ENCODE measurements at places on chromosomes 4 and X.

DNA sequence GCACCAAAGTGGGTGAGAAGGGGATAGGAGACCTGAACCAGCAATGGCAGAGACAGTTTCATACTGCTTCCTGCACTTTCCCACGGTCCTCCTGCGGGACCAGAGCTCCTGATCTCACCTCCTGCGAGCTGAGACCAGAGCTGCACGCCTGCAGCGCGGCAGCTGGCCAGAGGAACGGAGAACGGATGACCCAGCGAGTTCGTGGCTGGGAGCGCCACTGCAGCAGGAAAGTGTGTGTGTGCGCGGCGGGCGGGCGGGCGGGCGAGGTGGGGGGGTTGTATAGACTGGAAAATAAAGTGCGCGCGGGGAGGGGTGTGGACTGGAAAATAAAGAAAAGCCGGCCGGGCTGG, 16.5 kb downstream of the MCF2 start:
- no peak for DNase-seq

GRCh38 chr4:2008671-2008920, 178 bp downstream of the NELFA start:
- no peak for DNase-seq

DNA sequence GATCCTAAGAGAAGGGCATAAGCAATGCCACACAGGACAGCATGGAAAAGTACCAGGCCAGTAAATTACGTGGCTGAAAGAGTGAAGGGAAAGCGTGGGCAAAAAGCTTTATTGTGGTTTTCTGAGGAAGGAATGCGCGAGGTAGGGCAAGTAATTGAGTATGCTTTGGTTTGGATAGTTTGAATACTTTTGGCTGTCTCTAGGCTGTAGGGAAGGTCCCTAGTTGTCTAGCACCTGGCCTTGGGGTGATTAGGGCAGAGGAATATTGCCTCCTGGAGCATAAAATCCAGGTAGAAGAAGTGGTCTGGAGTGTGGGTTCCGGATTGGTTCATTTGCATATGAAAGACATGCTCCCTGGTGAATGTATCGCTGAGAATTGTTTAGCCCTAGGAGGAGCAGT, 46.4 kb upstream of the NALF2 start:
- DNase-seq = no peak

DNA sequence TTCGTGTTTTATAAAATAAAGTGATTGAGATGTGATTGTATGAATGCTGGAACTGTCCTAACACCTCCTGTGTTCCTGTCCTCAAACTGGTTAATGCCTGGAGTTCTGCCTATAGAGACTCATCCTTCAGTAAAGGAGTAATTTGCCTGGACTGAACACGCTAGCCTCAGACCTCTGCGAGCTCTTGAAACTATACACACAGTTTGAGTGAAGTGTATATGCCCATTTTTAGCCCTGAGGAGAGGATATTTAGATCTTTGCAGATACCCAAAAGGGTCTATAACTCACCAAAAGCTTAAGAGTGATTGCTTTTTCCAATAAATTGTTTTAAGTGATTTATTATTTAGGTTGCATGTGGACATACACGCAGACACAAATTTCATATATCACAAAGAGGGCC, 29.9 kb upstream of the STIM2 start:
- DNase-seq = no peak

- no peak for DNase-seq
These were observed 34.5 kb upstream of the RAB33B start for GRCh38 chr4:139419388-139419914.
